ENCODE measurements at places on chromosomes 1 and 21.

- peaks cover 28% of the 10 kb centered on the region for H3K4me1 ChIP-seq
- H3K27me3 ChIP-seq = no peaks in the 10 kb centered on the region
- DNase-seq = no peak
- H3K36me3 ChIP-seq = no peaks in the 10 kb centered on the region
- peak overlapping the region; percentile 47 for H3K4me3 ChIP-seq
Observed at GRCh38 chr1:8137481-8138244, 111.6 kb upstream of the ERRFI1 start.

GRCh38 chr21:34962586-34963222, 86.4 kb downstream of the RUNX1 start:
- H3K27ac ChIP-seq = no peak overlapping the region
- DNase-seq = no peak
- peaks cover 6% of the 10 kb centered on the region for H3K4me1 ChIP-seq
- H3K36me3 ChIP-seq = no peaks in the 10 kb centered on the region
- H3K4me3 ChIP-seq = no peak overlapping the region

GRCh38 chr1:184403961-184404726, 17.3 kb downstream of the C1orf21 start:
- H3K27ac ChIP-seq = no peak overlapping the region
- H3K4me1 ChIP-seq = peaks cover 39% of the 10 kb centered on the region
- DNase-seq = no peak
- H3K36me3 ChIP-seq = peaks cover 6% of the 10 kb centered on the region

DNA sequence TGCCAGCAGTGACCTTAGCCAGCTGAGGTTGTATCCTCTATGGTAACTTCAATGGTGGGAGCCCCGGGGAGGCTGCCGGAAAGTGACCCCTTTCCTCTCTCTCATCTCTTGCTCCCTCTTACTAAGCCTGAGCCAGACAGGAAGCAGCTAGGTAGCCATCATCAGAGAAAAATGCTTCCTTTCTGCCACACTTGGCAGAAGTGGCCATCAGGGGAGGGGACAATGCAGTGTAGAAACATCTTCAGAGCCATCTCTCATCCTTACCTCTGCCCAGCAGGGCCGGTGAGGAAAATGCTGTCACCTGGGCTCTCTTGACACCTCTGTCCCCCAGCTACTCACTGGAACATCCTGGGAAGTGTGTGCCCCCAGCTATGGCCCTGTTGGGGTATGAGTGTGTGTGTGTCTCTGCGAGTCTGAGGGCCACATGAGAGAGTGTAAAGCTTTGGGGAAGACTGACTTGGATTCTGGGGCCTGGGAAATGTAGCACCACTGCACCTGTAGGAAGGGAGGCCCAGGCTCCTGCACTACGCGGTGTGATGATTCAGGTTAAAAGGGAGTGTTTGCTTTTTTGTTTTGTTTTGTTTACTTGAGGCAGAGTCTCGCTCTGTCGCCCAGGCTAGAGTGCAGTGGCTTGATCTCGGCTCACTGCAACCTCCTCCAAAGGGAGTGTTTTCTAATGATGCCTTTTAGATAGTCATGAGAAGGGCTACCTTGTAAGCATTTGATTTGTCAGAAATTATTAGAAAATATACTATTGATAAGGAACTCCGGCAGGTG, 48.7 kb upstream of the CNTN2 start:
- peaks cover 68% of the 10 kb centered on the region for H3K27me3 ChIP-seq
- DNase-seq = no peak
- H3K4me1 ChIP-seq = peaks cover 16% of the 10 kb centered on the region
- no peak overlapping the region for H3K27ac ChIP-seq
